Calu3 (cell line): ENCODE measurements at places on chromosomes 7 and 10.

DNA sequence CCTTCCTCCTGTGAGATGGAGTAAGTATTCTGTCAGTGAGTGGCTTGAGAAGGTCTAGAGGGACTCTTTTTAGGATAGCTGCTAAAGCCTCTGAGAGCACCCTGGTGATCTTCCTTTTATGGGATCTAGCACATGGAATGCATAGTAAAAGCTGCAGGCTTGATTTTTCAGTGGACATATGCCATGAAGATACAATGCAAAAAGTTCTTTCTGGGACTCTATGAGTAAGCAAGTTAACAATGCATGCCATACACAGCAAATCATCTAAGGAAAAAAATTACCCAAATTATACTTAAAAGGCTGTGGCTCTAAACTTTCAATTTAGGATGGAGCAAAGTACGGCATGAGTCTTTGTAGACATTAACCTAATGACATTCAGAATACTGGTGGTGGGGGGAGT is 154.5 kb downstream of the SGMS1 start:
- DNase-seq, result no peak

GRCh38 chr7:107390916-107391315 is 78.9 kb upstream of the GPR22 start:
- no peak for DNase-seq

GRCh38 chr7:112503361-112503972 is 22.7 kb downstream of the LSMEM1 start:
- DNase-seq, result no peak

GRCh38 chr7:29881724-29882123 is 75.4 kb downstream of the WIPF3 start:
- no peak for DNase-seq

DNA sequence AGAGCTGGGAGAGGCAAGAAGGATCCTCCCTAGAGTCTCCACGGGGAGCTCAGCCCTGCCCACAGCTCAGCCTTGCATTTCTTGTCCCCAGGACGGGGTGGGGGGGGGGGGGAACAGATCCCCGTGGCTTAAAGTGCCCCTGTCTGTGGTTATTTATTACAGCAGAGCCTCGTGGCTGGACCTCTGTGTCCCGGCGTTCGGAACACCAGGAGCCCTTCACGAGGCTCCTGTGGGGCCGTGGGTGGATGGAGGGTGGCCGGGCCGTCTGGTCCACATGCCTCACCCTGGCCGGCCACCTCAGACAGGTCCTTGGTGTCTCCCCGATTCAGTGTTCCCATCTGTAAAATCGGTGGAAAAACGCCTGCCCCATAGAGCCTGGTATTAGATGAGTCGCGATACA is 37.9 kb downstream of the FAM20C start:
- no peak for DNase-seq

DNA sequence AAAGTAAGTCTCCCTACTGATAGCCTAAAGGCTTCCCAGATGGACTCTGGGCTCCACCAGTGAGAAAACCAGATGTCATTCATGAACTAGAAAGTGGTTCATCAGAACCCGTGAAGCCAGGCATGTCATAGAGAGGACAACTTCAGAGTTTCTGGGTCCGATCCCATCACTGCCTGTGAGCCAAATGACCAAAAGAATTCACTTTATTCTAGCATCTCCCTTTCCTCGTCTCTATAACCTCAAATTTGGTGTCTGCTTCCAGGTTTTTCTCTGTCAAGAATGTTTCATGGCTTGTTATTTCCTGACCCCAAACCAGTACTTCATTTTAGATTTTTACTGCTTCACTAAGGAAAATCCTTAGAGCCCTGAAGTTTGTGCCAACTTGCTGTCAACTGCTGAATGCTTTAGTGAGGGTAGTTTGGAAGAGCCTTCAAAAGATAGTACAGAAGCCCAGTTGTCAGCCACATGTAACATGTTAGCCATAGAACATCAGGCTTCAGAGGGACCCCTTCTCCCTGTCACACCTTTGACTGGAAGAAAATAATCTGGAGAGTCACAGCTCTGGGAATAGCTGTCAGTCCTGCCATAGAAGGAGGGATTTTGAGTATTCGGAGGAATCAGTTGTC is 34.0 kb downstream of the ITGB8 start:
- no peak for DNase-seq

- no peak for DNase-seq
These were observed 490.0 kb downstream of the SH2D4B start for GRCh38 chr10:81027706-81028105.

DNA sequence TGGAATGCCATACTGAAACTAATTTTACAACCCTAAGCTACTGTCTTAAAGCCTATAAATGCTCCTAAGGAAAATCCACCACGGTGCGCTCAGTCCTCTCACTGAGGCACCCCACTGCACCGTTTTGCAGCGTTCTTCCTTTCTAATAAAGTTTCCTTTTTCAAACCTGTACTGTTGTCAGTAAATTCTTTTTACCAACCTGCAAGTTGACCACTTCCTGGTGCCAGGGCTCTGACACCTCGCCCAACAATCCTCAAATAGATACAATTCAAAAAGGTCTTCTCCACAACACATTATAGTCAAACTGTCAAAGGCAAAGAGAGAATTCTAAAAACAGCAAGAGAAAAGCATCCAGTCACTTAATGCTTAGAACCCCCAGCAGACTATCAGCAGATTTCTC is 42.8 kb downstream of the HERPUD2 start:
- DNase-seq, result no peak

DNA sequence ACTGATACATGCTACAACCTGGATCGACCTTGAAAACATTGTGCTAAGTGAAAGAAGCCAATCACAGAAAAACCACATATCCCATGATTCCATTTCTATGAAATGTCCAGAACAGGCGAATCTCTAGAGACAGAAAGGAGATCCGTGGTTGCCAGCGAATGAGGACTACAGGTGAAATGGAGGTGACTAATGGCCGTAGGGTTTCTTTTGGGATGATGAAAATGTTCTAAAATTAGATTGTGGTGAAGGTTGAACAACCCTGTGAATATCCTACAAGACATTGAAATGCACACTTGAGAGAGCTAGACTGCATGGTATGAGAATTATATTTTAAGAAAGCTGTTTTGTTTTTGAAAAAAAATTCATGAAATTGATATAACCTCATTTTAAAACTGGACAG is 188.5 kb upstream of the PLXNA4 start:
- no peak for DNase-seq

DNA sequence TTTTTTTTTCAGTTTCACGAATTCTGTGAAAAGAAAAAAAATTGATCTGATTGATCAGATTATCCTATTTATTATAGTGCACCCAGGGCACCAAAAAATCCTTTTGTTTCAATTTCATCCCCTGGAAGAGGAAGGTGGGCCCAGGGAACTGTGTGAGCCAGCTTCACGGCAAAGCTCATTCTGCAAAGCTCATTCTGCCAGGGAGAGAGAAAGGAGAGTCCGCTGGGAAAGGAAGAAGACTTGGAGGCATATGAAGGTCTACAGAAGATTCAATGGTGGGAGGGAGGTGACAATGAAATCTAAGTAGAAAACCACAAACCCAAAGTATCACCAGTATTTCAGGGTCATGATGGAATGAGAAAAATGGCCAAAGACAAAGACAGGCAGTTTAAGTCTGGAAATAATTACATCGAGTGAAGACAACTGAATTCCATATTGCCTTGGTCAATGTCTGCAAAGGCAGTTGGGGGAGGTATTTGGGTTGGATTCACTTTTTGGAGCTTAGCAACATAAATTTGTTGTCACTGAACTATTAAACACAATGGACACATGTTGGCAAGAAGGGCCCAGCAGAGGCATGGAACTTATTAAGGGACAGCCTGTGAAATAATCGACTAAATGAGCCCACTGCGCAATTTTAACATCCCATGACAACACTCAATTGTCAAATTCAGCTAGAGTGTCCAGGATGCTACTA is 587.8 kb upstream of the MKI67 start:
- no peak for DNase-seq

DNA sequence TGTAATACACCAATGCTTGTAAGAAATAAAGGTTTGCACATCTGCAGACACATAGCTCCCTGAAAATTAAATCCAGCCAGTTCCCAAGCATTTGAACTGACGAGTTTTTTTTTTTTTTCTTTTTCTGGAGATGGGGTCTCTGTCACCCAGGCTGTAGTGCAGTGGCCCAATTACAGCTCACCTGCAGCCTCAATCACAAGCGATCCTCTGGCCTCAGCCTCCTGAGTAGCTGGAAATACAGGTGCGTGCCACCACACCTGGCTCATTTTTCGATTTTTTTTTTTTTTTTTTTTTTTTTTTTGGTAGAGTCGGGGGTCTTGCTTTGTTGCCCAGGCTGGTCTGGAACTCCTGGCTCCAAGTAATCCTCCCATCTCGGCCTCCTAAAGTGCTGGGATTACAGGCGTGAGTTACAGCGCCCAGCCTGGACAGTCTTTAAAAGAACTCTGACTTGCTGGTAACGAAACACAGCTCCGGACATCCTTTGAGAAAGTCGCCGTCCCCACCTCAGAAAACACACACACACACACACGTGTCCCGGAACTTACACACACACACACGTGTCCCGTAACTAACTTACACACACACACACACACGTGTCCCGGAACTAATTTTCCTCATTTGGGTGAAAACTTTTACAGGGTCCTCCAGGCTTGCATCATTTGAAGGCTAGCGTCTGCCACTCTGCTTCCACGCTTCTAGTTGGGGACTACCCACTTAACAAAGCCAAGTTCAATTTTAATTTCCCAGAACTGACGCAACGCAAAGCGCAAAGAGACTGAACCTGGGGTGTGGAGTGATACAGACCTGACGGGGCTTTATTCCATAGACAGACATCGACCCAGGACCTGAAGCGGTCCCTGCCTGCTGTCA is 18.6 kb downstream of the OCM2 start:
- peak; percentile 6 for DNase-seq

GRCh38 chr10:6912424-6912823 is 332.3 kb upstream of the PRKCQ start:
- DNase-seq, result no peak

GRCh38 chr10:109886037-109886780 is 37.1 kb downstream of the XPNPEP1 start:
- DNase-seq, result no peak

DNA sequence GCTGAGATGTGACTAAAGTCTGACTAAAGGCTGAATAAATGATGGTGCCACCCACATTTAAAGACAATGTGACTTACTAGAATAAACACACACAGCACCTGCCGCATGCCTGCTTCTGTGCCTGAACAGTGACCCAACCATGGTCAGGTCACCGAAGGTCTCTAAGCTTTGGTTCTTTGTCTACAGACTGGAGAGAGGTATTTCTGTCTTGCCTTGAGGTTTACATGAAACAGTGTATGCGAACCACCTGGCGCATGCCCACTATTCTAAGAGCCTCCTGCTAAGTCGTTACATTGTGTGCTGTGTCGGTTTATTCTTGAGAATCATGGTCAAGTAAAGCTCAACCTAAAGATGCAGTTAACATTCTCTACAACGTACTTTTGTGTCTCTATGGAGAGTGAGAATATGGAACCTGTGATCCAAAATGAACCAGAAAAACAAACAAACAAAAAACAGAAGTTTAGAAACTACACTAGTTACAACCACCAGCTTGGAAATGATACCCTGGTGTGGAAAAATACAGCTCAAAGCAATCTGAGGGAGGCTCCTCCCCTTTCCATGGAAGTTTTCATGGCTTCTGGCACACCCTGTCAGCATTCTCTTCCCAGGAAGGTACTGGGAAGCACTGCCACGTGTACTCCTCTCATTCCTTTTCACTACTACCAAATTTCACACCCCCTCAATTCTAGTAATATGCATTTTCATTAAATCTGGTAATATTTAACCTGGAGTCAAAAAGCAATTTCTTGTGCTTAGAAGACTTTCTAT is 40.0 kb downstream of the VOPP1 start:
- no peak for DNase-seq

- DNase-seq, result no peak
These were observed 784.5 kb upstream of the ZWINT start for GRCh38 chr10:57145548-57145947.

- DNase-seq, result no peak
These were observed 128.0 kb downstream of the SEMA3C start for GRCh38 chr7:80790877-80791276.

- DNase-seq, result no peak
These were observed 74.9 kb downstream of the MINPP1 start for GRCh38 chr10:87579563-87579962.

DNA sequence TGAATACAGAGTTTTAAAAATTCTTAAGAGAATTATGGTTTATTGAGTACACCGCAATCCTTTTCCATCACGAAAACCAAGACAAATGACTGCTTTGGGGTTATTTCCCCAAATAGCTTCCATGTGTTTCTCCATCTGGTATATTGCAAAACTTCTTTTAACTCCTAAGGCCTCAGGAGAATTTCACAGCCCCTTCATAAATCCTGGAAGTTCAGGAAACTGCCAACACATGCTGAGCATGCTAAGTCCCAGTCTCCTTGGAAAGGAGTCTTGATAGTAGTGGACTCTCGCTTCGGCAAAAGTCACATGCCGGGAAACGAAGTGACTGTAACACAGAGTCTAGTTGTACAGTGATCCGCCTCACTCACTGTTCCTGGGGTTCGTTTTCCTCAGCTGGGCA is 88.1 kb upstream of the RSU1 start:
- DNase-seq, result no peak

GRCh38 chr7:106071356-106071998 is 40.6 kb downstream of the SYPL1 start:
- DNase-seq, result peak; percentile 64

DNA sequence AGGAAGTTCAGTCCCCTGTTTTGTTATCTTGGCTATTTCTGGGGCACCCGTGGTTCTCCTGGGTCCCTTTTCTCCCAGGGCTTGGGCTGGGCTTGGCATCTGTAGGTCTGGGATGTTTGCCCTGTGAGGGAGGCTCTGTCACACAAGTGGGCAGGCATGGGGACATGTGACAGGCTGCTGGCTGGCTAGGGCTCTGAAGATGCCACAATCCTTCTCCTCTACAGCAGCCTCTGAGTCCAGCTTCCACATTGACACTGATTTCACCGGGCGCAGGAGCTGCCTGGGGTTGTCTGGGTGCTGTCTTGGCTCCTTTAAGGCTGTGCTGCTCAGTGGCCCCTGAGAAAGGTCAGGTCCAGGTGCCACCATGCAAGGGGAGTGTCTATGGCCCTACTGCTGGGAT is 37.4 kb upstream of the ZNF716 start:
- DNase-seq, result no peak

- DNase-seq, result no peak
These were observed 377.7 kb upstream of the KLF6 start for GRCh38 chr10:4162571-4163286.

DNA sequence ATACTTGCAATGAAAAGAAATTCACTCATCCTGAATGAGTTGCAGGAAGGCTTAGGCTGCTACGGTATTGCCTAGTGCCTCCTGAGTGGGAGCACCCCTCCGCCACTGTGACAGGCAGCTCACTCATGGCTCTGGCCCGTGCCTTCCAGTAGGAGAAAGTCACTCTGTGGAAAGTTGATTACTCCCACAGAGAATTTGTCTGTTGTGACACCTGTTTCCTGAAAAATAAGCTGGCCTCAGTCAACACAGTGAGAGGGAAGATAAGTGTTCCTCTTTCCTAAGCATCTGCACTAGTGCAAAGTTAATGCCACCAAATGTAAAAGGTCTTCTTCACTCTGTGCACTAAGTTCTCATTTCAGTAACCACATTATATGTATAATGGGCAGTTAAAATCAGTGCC is 158.8 kb upstream of the INHBA start:
- DNase-seq, result no peak
